Heart left ventricle (tissue), 16 donors: ENCODE measurements at places on chromosomes 2 and 18. TPM values are rescaled to one million over a fixed set of nuclear protein-coding genes. Genes with fewer than 3 reads are reported as not detected.

The SLC30A3 gene
- 16.0 TPM for total RNA-seq

The CCDC178 gene
- total RNA-seq, result 0.69 TPM

The CHAC2 gene
- total RNA-seq, result 3.2 TPM

The USP40 gene
- total RNA-seq, result 16.2 TPM

The TIA1 gene
- total RNA-seq, result 26.2 TPM

The SCG2 gene
- 0.17 TPM for total RNA-seq

The DTYMK gene
- 8.9 TPM for total RNA-seq
